HS-5 (cell line): ENCODE measurements at places on chromosomes 5 and 9.

- no peak for DNase-seq
Measured at GRCh38 chr9:81848472-81848871, 79.8 kb upstream of the SPATA31D4 start.

DNA sequence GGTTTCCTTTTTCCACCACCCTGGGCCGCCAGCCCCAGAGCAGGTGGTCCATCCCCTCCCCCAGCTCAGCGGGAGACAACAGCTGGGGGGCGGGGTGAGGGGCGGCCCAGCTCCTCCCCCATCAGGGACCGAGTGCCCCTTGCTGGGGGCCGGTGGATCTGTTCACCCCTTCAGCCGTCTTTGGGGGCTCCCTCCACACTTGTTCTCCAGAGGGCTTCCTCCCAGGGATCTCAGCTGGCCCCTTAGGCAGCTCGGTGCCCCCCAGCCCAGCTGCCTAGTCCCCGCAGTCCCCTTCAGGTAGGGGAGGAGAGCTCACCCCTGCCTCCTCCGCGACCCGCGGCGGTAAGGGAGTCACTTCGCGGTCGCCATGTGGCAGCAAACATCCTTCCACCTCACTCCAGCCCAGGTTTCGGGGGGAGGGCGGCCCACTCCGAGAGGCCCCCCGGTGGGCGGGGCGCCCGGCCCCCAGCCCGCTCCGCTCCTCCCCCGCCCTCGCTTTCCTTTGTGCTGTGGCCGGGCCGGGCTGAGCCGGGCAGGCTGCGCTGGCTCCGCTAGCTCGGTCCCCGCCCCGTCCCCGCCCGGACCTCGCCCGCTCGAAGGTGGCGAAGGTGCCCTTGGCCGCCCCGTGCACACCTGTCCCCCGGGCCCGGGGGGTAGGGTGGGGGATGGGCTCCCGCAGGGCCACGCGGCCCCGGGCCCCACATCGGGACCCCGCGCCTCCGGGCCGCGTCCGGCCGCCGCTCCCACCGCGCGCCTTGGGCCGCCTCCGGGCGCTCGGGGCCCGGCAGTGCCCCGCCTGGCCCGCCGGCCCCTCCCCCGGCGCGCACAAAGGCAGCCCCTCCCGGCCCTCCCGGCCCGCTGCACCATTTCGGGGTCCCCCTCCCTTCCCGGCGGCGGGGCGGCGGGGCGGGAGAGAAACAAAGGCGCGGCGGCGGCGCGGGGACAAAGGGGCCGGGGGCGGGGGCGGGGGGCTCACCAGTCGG, 683 bp downstream of the DBN1 start:
- no peak for DNase-seq

GRCh38 chr9:126965541-126966428, 51.2 kb downstream of the RALGPS1 start:
- DNase-seq, result no peak

DNA sequence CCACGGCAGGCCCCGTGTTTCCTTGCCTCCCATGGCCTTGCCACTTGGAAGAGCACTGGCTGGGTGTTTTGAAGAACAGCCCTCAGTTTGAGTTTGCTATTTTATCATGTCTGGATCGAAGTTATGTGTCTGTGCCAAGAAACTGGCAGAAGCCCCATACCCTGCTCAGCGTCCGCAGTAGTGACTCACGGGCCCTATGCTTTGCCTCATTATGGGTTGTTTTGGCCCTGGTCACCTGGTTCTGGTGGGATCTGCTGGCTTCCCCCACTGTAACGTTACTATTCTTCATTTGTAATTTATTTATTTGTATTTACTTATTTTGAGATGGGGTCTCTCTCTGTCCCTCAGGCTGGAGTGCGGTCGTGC, 42.3 kb upstream of the NKD2 start:
- no peak for DNase-seq

DNA sequence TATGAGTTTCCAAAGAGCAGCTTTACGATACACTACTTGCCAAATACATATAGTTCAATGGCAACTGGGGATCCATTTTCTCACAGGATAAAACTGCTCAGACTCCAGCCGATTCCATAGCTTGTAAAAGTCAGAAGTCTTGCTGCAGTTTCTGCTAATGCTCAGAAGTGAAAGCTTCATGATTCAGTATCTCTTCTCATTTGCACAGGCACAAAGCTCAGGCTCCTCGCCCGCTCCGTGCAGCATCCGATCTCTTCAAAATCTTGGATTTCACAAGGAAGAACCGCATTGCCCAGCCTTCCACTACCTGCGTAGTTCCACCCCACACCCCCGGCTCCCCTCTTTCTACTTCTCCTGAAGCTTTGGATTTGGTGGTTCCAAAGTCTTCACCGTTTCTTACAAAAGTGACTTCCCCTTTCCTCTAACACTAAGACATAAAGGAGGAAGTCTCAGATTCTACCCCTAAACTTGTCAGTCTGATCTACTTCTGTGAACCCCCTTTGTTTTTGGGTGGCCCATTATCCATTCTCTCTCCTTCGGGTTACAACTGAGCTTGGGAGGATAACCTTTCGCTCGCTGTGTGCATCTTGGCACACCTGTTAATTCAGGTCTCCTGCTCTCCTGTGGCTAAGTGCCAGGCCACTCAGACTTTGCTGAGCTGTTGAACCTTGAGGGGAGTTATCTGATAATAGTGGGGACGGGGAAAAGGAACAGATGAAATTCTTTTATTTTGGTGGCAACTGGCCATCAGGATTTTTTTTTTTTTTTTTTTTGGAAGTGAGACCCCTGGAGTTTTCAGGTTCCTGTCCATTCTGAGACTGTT, 194.1 kb downstream of the GNA14 start:
- no peak for DNase-seq

DNA sequence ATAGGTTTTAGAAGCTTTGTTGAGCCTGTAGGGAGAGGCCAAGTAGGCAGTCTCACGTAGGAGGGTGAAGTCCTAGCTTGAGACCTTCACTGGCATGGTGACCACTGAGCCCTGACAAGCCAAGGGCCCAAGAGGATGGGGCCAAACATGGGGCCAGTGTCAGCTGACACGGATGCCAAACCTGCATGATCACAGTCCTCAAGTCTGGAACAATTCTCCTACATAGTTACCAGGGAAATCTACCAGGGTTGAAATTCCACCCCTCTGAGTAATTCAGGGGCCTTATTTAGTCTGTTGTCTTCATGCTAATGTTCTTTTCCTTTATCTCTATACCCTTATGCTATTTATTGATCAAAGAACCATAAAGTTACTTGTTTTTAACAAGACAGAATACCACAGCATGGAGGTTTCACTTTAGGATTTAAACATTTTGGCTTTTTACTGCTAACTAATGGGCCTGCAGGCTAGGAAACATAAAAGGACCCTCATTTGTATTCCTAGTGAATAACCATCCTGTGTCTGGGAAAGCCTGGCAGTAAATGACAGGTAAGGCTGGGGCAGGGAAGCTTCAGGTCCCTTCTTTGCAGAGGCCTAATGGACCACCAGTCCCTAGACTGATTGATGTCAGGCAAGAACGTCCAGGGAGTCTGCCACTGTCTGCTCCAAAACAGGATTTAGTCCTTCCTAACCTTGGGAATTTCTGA, 140.8 kb downstream of the FGF1 start:
- DNase-seq, result no peak

GRCh38 chr9:91710158-91710557, 239.9 kb downstream of the ROR2 start:
- DNase-seq, result no peak

DNA sequence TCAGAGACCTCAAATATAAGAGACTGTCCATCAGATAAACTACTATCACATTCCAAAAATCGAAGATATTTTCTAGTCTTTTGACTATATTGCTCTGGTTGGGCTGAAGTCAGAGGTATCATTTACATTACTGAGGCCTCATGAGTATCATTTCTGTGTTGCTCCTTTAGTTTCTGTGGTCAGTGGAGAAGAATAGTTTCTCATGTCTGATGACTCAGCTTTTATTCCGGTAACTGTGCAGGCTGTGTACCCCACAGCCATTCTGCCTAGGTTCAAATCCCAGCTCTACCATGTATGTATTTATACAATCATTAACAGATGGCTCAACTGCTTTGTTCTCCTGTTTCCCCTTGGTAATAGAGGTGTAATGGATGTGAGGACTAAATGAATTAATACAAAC, 179.3 kb downstream of the ALDH1A1 start:
- DNase-seq, result no peak

- DNase-seq, result peak; percentile 89
Measured at GRCh38 chr5:59792983-59793585, 100.4 kb downstream of the PDE4D start.

- DNase-seq, result no peak
Measured at GRCh38 chr9:134128727-134129679, 6.9 kb upstream of the WDR5 start.

- no peak for DNase-seq
Measured at GRCh38 chr5:173745123-173745522, 128.7 kb upstream of the BOD1 start.

DNA sequence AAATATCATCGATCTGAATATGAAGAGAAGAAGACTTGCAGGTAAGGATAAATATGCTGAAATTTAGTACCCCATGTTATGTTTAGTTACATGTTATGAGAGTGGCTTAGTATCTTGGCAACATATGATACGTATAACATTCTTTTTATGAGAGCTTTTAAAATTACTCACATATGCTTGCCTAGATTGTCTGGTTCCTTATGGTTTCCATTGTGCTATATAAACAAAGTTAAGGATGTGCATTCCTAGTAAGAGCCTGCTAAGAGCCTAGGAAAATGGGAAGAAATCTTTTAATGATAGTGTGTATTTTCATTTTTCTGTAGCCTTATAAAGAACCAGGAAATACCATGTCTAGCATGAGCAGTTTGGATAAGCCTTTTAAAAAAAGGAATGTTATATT, 112.0 kb upstream of the KCNN2 start:
- DNase-seq, result no peak

GRCh38 chr9:87119328-87119881, 172.1 kb upstream of the GAS1 start:
- DNase-seq, result no peak

GRCh38 chr5:39264528-39264927, 45.2 kb upstream of the FYB1 start:
- DNase-seq, result no peak

- no peak for DNase-seq
Measured at GRCh38 chr5:177988989-177989625, 6.9 kb downstream of the PROP1 start.
